ENCODE measurements at places on chromosomes 5 and 9.

- DNase-seq: no peak
Measured at GRCh38 chr5:143019157-143019556, 249.0 kb downstream of the ARHGAP26 start.

DNA sequence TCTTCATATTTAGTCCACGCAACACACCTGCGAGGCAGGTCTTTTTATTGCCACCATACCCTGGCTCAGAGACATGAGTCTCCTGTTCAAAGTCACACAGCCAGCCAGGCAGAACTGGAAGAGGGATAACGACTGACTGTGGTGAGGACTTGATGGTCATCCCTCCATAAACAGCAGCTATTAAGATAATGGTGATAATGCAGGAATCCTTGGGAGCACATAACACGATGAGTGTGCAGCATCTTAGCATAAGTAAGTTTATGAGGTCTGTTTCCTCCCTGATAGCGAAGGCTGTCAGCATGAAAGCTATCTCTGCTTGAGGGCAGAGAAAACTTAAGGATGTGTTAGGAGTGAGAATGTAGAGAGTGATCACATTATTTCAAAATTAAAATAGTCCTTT, 30.9 kb downstream of the KCTD16 start:
- DNase-seq: no peak

- no peak for DNase-seq
Measured at GRCh38 chr9:38274800-38275199, 117.7 kb upstream of the ALDH1B1 start.

DNA sequence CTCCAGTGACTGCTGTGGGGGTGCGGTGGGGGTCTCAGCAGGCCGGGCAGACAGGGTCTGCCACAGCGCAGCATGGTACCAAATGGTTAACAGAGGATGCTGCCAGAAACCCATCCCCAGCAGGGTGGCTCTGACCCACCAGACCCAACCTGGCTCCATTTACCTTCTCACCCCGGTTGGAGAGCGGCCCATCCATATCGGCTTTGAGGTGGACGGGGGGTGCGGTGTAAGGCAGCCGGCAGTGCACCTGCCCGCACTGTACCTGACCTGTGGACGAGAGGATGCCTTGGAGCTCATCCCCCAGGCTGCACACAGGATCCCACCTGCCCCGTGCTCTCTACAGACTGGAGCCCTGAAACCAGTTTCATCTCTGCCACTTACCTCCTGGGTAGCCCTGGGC, 19.3 kb downstream of the LHX6 start:
- no peak for DNase-seq

GRCh38 chr9:87883990-87884389, 1.3 kb downstream of the SPATA31E1 start:
- no peak for DNase-seq

GRCh38 chr5:142561486-142562097, 124.3 kb downstream of the FGF1 start:
- DNase-seq: no peak

DNA sequence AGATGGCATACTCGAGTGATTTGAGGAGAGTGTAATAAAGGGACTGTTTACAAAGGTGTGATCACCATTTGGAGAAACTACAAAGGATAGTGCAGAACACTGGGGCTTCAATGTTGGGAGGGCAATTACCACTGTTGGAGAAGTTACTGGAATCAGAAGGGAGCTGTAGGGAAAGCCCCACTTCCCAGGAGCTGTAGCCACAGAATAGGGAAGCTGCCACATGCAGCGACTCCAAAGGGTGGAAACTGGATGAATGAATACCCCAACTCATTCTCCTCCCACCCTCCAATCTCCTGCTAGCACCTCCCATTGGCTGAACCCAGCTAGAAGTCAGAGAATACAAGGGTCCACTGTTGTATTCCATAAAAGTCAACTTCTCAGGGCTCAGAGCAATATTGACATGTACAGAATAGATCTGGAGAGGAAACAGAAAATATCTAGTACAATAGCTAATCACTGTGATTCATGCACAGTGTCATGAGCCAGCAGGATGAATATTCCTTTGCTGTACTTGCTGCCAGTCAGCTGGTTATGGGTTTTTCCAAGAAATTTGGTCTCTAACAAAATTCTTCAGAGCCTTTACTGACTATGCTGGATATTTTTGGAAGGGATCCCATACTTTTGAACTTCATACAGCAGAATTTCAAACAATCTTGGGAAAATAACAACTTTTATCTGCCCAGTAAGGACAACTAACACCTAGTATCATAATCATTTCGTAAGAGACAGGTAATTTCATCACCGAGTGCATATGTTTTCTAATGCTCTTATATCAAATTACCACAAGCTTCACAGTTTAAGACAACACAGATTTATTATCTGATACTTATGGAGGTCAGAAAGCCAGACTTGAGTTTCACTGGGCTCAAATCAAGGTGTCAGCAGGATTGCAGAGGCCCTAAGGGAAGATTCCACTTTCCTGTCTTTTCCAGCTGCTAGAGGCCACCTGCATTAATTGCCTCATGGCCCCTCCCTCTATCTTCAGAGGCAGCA, 39.6 kb downstream of the PDCD1LG2 start:
- no peak for DNase-seq

- DNase-seq: no peak
Measured at GRCh38 chr5:54745599-54745998, 228.0 kb downstream of the SNX18 start.

GRCh38 chr9:89535461-89535860, 37.5 kb upstream of the SEMA4D start:
- DNase-seq: no peak

GRCh38 chr5:179886190-179886911, 21.3 kb downstream of the TBC1D9B start:
- DNase-seq: no peak

DNA sequence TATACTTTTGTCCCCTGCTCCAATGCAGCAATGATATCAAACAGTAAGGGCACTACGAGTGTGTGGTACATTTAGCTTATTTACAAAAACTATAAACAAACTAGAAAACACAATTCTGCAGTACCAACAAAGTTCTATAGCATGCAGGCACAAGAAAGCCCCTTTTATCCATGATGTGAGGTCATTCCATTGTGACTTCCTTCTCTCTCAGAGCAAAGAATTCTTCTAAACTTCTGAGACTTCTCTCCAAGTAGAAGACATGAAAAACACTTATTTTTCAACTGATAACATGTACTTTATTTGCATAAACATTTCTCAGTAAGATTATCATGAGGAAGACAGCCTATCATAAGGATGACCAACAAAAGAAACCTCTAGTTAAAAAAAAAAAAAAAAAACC, 569.8 kb downstream of the TLE1 start:
- DNase-seq: no peak

- peak; percentile 65 for DNase-seq
Measured at GRCh38 chr9:130701059-130702022, 7.8 kb downstream of the EXOSC2 start.

- no peak for DNase-seq
Measured at GRCh38 chr5:2019716-2020115, 137.0 kb upstream of the IRX4 start.

- DNase-seq: no peak
Measured at GRCh38 chr5:116626272-116626723, 51.7 kb upstream of the SEMA6A start.

GRCh38 chr5:65482736-65483545, 1.2 kb upstream of the ADAMTS6 start:
- DNase-seq: no peak

- no peak for DNase-seq
Measured at GRCh38 chr9:4814913-4815312, 22.2 kb downstream of the RCL1 start.

GRCh38 chr5:114250536-114250935, 111.3 kb upstream of the KCNN2 start:
- no peak for DNase-seq

DNA sequence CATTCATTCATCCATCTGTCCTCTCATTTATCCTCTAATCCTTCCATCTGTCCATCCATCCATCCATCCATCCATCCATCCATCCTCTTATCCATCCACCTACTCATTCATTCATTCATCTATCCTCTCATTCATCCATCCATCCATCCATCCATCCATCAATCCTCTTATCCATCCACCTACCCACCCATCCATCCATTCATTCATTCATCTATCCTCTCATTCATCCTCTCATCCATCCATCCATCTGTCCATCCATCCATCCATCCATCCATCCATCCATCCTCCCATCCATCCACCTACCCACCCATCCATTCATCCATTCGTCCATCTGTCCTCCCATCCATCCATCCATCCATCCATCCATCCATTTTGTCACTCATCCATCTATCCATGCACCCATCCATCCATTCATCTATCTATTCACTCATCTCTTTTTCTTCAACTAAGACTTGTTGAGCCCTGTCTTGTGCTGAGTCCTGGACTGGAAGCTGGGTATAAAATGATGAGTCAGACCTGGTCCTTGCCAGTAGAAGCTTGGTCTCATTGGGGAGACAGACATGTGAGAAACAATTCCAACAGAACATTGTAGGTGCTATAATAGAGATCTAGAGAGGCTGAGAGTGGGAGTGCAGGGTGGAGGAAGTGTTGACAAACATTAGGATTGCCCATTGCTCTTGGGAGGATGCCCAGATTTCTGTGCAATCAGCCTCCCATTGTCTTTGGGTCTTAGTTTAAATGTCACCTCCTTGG, 55.0 kb upstream of the IER5L start:
- DNase-seq: no peak

- no peak for DNase-seq
Measured at GRCh38 chr5:150734579-150735384, 24.0 kb downstream of the DCTN4 start.

DNA sequence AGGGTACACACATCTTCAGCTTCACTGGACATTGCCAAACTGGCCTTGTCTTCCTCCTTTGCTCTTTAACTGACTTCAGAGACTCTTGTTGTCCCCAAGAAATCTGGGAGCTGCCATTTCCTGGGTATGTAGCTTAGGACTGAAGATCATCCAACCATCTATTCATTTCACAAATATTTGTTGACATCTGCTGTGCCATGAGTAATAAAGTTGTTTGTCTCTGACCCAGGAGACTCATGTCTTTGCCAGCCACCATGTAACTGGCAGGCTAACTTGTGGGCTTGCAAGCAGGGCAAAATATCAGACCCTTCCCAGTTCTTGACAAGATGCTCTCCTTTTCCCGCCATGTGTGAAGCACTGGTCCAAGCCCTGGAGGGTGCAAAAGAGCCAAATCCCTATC, 17.1 kb upstream of the TOR1B start:
- DNase-seq: no peak

DNA sequence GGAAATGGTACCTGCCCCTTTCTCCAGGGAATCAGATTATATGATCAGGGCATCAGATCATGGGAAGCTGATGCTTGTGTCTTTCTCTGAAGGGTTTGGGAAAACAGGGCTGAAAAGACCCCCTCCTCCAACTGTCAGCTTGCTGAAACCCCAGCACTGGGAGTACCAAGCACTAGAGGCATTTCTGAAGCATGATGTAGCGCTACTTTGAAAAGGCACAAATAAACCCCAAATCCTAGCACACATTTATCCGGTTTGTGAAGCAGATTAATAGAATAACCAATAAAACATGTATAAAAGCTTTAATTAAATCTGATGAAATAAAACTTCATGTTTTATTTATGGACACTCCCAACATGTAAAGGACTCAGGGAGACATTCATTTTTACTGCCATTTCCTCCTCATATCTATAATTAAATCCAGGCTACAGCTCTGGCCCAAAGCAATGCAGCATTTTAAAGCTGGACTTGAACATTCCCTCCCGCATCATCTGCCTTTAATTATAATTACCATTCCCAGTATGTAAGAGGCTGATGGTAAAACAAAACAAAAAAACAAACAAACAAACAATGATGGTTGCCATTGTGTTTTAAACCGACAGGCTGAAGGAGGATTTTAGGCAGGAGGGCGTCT, 298.2 kb upstream of the RFX3 start:
- DNase-seq: no peak

GRCh38 chr9:87392086-87392485, 105.6 kb upstream of the DAPK1 start:
- DNase-seq: no peak

DNA sequence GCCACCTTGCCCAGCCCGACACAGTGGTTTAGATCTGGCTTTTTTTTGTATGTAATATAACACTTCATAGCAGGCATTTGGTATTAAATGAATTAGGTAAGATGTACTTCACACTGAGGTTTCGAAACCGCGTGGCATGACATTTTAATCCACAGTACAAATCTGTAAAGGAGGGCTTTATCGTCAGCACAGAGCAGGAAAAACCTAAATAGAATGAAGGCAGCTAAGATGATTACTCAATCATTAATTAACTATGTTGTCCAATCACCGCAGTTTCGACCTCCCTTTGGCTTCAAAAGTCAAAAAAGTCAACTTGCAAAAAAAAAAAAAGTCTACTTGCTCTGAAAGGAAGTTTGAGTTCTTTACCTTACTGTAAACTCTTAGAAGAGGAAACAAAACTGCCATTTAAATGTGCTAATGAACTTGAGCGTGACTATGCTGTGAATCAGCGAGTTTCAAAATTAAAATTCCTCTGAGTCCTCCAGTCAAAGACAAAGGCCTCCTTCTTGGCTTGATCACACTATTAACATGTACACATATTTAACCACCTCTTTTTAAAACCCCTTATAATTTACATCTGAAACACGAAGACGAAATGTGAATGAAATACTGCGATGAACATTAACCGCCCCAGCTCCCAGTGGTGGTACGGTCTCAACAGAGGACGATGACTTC, 698 bp upstream of the SEC24A start:
- peak; percentile 20 for DNase-seq

DNA sequence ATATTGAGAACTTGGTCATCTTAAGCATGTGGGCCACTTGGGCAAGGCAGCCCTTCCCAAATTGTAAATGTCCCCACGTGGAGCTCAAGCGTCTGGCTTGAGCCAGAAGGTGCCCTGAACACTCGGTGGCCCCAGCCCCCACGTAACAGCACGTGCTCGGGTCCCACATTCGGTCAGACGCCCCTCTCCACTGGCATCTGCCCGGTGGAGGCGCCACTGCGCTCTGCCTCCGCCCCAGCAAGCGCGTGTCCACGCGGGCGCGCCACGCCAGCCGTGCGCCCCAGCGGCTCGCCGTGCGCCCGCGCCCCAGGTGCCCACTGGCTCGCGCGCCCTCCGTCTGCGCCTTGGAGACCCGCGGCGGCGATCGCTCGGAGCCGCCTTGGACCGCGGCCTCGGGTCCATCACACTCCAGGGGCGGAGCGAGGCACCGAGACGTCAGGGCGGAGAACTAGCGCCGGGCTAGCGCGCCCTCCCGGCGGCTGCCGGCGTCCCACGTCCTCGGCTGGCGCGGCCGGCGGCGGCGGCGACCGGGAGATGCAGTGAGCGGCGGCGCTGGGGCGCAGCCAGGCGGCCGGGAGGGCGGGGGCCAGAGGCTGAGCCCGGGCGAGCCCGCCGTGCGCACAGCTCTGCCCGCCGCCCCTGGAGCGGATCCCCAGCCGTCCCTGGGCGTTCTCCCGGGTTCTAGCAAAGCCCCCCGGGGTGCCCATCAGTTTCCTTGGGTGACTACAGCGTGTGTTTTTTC, at the start of gene PALM2AKAP2:
Gene PALM2AKAP2 (plus strand): TSS at position 488 of the 742 bp plus-strand sequence. CDS start 291 bp downstream, outside the sequence.
- no peak for DNase-seq

Measured in stimulated activated CD4-positive, alpha-beta T cell treated with anti-CD3 and anti-CD28 coated beads, Interleukin-12 subunit alpha, Interleukin-12 subunit beta, amount 100 ng/mL, for 4 hours (primary cell).